Caki2 (cell line): ENCODE measurements at places on chromosomes 12 and 14.
A peak's percentile ranks its signal among the peaks of the same experiment; 100 is the strongest.

- DNase-seq, result no peak
Observed at GRCh38 chr12:77918046-77918445, 87.4 kb downstream of the NAV3 start.

DNA sequence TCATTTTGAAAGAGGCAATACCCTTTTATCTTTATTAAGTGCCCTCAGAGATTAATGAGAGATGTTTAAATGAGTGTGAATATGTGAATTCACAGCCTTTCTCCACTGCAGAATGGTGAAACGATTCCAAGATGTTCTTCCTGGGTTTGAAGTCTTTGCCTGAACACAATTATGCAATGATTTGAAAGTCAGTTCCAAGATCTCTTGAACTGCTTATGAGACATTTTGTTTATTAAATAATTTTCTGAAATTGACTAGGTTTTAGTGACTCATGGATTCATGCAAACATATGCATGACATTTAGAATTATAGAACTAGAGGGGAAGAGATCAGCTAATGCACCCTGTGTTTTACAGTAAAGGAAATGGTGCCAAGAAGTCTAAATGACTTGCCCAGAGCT lies 118.1 kb upstream of the SLC38A2 start:
- no peak for DNase-seq

DNA sequence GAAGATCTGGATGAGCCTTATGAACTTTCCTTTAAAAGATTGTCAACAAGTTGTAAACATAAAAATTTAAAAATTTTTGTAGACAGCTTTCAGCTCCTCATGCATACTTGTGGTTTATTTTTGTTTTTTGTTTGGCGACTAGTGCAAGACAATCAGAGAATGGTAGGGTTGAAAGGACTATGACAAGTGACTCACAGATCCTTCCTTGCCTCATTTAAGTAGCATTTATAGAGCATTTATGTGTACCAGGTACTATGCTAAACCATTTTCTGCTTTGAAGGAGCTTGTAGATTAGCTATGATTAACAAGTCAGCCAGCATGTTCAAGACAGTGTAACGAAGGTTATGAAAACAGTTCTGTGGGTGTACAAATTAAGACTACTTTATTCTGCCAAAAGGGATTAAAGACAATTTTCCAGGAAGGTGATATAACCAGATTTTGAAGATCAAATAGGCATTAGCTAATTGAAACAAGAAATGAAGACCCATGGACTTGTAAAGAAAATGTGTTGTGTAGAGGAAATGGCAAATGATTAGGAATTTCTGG lies 122.0 kb downstream of the PCNX1 start:
- no peak for DNase-seq

GRCh38 chr14:79704041-79704807 lies 507.1 kb downstream of the DIO2 start:
- no peak for DNase-seq

GRCh38 chr12:62738105-62738504 lies 196.8 kb downstream of the PPM1H start:
- DNase-seq, result no peak

GRCh38 chr12:62917926-62918325 lies 17.0 kb downstream of the PPM1H start:
- no peak for DNase-seq

- DNase-seq, result no peak
Observed at GRCh38 chr12:107404981-107405380, 280.6 kb upstream of the PWP1 start.

GRCh38 chr14:87285506-87285905 lies 707.5 kb downstream of the GALC start:
- no peak for DNase-seq

DNA sequence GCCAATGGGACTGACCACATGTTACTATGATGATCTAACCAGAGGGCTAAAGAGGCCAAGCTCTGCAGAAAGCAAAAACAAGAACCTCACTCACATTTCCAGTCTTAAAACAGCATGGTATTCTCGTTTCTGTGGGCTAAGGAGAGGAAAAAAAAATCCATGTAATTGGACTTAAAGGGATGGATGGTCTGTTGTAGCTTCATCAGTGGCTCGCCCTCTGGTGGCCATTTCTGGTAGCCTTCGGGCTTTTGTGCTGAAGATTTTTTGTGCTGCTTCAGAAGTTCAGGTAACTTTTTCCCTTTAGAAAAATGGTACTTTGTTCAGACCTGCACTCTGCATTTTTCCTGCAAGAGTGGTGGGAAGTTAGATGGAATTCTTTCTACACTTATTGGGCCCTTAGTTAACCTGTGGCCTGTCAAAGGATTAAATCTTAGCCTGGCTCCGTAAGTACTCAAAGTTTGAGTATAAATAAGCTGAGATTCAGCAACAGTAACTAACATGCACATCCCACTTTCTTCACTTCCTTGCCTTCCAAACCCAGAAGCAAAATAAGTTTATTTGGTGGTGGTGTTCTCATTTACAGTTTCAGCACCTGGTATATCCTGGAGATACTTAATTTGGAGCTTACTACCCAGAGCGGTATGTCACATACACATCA lies 22.3 kb downstream of the DCAF4 start:
- peak; percentile 28 for DNase-seq

- DNase-seq, result peak; percentile 17
Observed at GRCh38 chr14:74616996-74617700, 5.1 kb upstream of the LTBP2 start.

GRCh38 chr14:103871596-103872480 lies 24.5 kb upstream of the PPP1R13B start:
- DNase-seq, result peak; percentile 65

DNA sequence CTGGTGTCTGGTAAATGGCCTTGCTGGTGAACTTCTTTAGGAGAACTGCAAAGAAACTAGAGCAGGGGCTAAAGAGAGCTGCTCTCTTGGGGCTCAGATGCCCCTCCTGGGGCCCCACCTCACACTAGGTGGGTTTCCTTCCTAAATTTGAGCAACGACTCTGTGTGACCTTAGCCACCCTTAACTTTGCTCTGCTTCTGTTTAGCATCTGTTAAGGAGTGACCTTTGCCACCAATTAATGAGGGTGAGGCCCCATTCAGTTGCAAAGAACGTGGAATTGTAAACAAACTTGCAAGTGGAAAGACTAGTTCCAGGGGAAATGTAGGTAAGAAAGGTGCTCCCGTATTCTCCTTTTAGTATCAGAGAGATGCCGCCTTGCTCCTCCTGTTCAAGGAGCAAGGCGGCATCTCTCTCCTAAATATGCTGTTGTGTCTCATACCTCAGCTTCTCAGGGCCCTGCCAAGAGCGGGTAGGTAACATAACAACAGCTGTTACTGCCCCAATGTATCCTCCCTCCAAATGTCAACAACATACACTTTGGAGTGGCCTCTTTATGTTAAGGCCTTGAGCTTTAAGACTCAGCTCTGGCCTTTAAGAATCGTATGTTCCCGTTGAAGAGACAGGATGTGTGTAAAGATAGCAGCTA lies 77.6 kb upstream of the FUT8 start:
- DNase-seq, result no peak

DNA sequence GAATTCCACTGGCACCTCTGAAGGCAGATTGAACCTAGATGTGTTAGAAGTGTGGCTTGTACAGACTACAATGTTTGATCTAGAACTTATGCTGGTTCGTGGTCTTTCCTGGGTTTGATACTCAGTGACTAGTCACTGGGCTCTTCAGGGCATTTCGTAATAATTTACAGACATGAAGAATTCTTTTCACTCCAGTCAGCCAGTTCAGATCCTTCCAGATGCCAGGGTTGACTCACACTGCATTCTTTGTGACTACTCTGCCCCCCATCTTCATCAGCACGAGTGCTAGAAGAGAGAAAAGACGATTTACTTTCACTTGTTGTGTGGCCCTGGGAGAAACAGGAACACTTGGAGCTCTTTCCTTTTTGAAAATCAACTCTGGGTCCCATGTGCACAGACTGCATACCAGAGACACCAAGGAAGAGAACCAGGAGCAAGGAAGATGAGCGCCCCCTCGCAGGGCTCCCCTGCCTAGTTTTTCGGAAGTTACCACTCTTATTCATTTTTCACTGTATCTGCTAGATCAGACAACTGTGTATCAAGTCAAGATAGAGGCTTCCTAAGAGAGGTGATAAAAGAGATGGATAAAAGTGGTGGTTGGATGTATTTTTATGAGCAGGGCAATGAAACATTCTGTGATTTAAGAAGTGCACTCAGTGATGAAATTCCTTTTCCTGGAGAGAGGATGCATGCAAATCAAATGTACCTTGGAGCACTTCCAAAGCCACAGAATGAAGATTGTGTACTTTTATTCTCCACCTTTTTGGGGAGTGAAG lies 33.5 kb upstream of the EVL start:
- DNase-seq, result peak; percentile 83

- no peak for DNase-seq
Observed at GRCh38 chr12:128018067-128018466, 248.9 kb upstream of the TMEM132C start.

GRCh38 chr12:16175840-16176239 lies 101.6 kb downstream of the SLC15A5 start:
- DNase-seq, result no peak

GRCh38 chr14:68627868-68628604 lies 164.8 kb downstream of the ZFP36L1 start:
- DNase-seq, result no peak
